Trophoblast cell (in vitro differentiated cells and primary cell): ENCODE measurements at places on chromosomes 7 and 10.

GRCh38 chr10:75651417-75651816, 220.0 kb downstream of the LRMDA start:
- DNase-seq = no peak

- no peak for DNase-seq
Observed at GRCh38 chr10:95791425-95791979, 35.5 kb downstream of the ENTPD1 start.

- no peak for DNase-seq
Observed at GRCh38 chr7:71976645-71977044, 435.5 kb downstream of the CALN1 start.

GRCh38 chr10:96017191-96017687, 26.1 kb upstream of the CCNJ start:
- peak; percentile 93 for DNase-seq

GRCh38 chr10:72564596-72564995, 61.3 kb downstream of the MICU1 start:
- no peak for DNase-seq

DNA sequence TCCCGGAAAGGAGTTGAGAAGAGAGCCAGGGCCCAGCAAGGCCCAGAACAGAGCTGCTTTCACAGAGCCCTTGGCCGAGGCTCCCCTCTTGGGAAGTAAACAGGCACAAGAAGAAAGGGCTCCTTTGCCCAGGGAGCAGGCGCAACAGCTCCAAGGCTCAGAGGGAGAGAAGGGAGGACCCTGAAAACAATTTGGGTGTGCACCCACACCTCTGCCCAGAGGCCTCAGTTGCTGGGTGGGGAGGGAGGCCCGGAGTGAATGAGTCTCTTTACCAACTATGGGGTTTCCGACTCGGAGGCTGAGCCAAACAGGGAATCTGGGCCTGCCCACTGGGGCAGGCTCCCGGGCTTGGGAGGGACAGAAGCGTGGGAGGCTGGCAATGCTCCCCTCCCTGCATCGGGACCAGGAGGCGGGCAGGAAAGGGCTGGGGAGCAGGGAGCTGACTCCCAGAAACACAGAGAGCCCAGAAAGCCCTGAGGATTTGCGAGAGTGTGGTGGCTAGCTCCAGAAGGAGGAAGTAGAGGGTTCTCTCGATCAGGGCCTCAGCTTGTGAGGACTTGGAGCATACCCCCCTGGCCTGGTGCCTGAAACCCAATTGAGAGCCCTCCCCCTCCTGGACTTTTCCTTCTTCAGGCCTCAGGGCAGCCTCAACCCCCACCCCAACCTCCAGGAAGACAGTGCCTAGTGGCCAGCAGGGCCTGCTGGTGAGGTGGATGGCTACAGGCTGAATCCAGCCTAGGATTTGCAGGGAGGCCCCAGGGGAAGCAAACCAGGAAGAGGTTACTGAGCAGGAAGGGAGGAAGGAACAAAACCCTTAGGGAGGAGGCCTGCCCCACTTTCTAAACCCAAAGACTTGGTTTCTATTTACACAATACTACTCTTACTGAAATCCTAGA, 6.2 kb downstream of the C10orf105 start:
- DNase-seq = no peak

DNA sequence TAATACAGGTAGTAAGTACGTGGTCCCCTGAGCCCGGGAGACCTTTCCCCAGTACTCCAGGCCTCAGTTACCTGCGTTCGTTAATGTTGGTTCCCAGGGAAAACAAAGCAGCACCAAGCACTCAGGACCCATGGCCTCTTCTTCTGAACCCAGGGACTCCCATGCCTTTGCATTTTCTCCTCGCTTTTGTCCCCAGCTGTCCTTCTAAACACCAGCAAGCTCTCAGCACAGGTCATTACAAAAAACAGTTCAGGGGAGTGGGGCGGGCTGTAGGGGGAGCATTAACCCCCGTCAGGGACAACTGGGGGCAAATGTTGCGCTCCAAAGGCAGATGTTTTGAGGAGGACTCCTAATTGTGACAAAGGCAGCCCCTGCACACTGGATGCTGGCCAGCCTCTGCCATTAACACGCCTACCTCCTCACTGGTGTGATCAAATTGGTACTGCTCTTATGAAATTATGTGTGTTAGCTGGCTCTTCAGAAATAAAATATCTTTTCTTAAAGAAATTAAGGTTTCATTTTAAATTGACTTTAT, 80.5 kb upstream of the LRGUK start:
- no peak for DNase-seq
